Fibroblast of the aortic adventitia (primary cell): ENCODE measurements at places on chromosomes 12 and 14. TPM values are rescaled to one million over a fixed set of nuclear protein-coding genes. Genes with fewer than 3 reads are reported as not detected.

DNA sequence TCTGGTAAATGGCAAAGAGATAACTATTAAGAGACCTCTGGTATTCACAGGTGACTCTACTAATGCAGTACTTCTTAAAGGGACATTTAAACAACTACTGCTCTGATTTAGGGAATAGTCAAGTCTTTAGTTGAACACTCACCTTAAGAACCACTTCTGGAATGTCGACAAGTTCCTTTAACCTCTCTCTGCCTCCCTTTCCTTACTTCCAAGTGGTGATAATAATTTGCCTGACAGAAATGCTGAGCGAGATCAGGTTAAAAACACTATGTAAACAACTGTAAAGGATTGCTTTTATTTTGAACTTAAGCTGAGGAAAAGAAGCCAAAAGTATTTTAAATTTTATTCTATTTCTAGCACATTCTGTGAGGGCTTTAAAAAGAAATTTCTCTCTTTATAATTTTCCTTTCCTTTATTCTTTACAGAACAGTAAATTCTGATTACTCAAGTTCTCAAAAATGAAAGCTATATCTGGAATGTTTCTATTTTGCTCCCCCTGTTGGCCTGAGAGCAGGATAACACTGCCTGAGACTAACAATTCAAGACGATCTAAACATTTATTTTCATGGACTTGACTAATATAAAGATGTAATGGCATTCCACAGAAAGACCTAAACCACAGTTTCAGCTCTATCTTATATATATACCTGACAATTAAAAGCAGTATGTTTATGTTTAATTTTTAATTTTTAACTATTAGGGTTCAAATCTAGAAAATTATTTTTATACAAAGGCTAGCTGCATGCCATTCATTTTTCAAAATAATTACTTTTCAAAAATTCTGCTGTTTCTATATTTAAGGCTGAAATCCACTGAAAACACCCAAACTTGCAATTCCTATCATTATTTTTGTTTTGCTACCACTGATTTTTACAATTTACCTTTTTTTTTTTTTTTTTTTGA, 29.2 kb downstream of the ZCCHC8 start:
- DNase-seq, result peak; percentile 90

- DNase-seq, result no peak
These were observed 96.7 kb downstream of the IRF2BPL start for GRCh38 chr14:76931631-76932402.

Gene GALNT6
- total RNA-seq, result 0.74 and 22.1 TPM in 2 replicates

Gene NEMP1
- total RNA-seq, result 4.7 and 25.0 TPM in 2 replicates
